ENCODE measurements at places on chromosomes 1 and 21.

- no peak for DNase-seq
Measured at GRCh38 chr21:14519000-14519399, 27.1 kb downstream of the SAMSN1 start.

- DNase-seq, result no peak
Measured at GRCh38 chr1:199515261-199515660, 512.2 kb upstream of the NR5A2 start.

DNA sequence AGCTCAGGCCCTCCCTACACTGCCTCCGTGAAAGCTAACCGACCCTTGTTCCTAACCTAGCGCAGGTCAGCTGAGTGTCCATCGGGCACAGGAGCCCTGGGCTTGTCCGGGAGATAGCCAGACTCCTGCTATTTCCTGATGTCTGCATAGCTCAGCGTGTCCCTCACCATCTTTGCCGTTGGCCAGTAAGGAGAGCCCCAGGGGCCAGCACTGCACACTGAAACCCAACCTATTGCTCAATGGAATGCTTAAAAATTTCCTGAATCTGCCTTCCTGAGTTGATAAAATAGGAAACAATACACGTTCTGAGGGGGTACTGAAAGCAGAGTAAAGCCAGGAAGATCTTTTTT is 2.2 kb downstream of the RUNX1 start:
- no peak for DNase-seq

GRCh38 chr1:26356106-26356505 is 2.2 kb upstream of the CRYBG2 start:
- DNase-seq, result no peak

DNA sequence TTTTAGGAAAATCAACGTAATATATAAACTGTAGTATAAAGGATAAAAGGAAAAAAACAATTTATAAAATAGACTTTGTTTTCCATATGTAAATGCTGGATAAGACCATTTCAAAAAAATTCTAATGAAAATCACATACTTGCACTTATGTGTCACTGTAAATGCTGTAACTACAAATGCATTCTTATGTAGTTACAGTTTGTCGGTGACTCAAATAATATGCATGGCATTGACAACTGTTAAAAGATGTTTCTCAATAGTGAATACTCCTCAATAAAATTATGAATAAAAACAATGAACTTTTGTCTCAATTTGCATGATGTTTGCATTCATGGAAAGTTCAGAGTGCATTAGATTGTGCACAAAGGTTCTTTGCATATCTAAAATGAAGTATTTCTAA is 614.0 kb upstream of the CHRM3 start:
- no peak for DNase-seq

- DNase-seq, result no peak
Measured at GRCh38 chr1:37951783-37952624, 5.2 kb upstream of the INPP5B start.

- no peak for DNase-seq
Measured at GRCh38 chr1:185059950-185060571, 14.7 kb downstream of the RNF2 start.

DNA sequence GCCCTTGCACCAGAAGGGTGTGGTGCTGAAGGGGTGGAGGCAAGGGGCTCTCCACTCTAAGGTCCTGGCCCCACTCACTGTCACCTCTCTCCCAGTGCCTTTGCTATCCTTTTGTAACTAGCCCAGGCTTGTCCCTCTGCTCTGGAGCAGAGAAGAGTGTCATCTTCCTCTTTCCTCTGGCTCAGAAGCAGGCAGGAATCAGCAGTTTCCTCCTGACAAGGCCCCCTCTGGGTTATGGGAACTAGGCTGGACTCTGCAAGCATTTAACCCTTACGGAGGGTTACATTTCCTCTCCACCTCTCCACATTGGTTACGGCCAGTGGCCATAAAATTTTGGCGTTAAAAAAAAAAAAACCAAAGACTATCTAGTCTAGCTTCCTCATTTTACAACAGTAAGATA is 30.4 kb downstream of the PLXNA2 start:
- no peak for DNase-seq

DNA sequence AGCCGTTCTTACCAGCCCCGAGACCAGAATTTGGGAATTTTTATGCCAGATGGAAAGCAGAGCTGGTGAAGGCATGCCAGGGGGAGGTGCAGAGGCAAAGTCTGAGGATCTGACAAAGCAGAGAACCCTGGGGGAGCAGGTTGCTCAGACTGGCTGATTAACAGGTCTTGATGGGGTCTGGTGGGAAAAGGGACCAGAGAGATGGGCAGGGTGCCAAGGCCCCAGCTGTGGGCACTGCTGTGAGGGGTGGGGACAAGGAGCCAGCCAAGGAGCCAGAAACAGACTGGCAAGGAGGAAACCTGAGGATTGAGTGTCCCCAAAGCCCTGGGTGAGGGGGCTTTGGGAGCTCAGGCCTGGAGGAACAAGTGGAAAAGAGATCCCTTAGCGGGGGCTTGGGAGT is 21.4 kb downstream of the RPS6KA1 start:
- no peak for DNase-seq

DNA sequence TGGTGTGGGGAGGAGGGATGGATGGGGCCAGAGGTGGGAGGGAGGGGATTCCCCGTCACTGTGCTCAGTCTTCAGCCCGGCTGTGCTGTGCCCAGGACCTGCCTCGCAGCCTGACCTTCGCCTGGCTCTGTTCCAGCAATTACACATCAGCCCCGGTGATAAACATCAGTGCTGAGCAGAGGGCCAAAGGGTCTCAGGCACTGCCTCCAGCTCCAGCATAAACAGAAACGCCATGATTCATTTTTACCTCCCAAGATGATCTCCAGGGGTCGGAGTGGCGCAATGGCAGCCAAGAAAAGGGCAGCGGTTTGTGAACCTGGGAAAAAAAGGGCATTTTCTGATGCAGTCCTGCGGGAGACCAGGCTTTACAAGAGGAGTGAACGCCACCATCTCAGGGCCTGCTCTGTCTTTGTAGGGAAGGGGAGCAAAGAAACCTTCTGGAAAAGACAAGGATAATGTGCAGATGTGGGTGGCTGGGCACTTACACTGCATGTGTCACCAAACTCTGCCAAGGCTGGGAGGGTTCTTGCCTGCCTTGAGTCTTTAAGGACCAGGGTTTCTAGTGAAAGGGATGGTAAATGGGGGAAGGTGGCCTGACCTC is 28.1 kb downstream of the SHISA4 start:
- peak; percentile 84 for DNase-seq

DNA sequence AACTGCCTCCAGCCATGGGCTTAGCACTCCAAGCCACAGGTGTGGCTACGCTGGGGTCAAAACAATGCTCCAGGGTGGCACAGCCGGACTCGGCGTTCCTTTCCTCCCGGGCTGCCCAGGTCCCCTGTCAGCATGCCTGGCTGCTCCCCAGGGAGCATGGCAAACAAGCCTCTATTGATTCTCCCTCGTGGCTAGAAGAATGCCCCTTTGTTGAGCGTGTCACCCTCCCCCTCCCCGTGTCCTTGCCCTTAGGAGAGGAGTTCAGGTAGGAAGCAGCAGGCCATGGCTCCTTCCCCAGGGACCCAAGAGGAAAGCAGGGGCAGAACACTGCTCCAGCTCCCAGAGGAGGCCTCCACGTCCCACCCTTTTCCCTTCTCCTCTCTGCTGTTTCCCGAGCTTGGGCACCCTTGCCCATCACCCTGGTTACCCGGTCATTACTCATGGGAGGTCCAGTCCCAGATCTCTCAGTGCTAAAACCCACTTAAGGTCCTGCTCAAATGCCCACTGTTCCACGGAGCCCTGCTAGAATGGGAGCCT is 57.4 kb upstream of the CITED4 start:
- DNase-seq, result no peak

- no peak for DNase-seq
Measured at GRCh38 chr1:228784181-228784580, 48.9 kb downstream of the RHOU start.

- DNase-seq, result no peak
Measured at GRCh38 chr1:101379950-101380349, 143.1 kb downstream of the S1PR1 start.

DNA sequence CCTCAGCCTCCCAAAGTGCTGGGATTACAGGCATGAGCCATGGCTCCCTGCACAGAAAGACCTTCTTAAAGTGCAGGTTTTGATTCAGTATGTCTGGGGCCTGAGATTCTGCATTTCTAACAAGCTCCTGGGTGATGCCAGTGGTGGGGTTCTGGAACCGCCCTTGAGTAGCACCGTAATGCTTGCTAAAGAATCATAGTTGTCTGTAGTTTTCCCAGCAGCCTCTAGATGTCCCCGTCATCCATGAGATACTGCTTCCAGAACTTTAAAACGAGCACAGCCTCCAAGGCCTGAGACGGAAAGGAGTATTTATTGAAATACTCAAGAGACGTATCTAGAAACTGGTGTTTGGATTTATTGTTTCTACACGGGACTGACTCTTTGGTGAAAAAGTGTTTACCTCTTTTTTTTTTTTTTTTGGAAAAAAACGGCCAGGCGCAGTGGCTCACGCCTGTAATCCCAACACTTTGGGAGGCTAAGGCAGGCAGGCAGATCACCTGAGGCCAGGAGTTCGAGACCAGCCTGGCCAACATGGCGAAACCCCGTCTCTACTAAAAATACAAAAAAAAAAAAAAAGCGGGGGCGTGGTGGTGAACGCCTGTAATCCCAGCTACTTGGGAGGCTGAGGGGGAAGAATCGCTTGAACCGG is 2.6 kb upstream of the TOR3A start:
- DNase-seq, result peak; percentile 84

- DNase-seq, result no peak
Measured at GRCh38 chr21:35520302-35520701, 471.2 kb upstream of the RUNX1 start.

GRCh38 chr1:230123280-230124185 is 56.5 kb downstream of the GALNT2 start:
- peak; percentile 88 for DNase-seq

DNA sequence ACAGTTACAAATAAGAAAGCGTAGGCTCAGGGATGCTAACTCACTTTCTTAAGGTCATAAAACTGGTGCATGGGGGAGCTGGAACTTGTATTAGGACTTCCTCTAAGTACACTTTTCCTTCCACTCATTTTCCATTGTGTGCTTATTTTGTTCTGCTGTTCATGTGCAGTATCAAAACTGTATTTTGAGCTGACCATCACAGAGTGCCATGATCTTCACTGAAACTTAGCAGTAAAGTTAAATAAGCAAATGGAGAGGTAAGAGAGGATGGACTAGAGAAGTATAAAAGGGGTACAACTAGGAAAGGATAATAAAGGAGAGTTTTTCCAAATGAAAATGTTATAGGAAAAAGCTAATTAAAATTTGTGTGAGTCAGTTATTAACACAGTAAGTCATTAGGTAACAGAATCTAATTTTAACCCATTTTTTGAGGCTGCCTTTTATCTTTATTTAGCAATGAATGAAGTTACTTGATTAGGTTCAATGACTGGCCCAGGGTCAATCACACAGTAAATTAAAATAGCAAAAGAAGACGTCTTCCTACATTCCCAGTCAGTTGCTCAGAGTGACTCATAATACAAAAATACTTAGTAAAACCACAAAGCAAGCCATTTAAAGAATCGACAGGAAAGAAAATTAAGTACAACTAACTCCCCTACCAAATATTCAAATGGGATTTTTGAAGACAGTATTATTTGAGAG is 165.8 kb upstream of the C1orf105 start:
- no peak for DNase-seq

DNA sequence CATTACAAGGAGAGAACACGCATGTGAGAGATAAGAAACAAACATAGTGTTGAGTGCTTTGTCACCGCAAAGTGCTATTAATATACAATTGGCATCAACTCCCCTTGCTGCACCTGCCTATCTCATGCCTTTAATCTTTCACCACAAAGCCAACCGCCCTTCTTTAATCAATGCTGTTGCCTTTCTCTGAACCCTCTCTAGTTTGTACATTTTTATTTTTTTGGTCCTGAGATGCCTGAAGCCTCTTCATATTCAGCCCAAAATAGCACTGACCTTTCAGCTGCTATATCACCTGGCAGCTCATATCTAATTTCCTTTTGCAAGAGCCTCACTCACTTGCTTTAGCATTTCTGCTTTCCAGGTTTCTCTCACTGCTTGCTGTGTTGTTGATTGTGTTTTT is 504.7 kb downstream of the NUF2 start:
- DNase-seq, result peak; percentile 14

DNA sequence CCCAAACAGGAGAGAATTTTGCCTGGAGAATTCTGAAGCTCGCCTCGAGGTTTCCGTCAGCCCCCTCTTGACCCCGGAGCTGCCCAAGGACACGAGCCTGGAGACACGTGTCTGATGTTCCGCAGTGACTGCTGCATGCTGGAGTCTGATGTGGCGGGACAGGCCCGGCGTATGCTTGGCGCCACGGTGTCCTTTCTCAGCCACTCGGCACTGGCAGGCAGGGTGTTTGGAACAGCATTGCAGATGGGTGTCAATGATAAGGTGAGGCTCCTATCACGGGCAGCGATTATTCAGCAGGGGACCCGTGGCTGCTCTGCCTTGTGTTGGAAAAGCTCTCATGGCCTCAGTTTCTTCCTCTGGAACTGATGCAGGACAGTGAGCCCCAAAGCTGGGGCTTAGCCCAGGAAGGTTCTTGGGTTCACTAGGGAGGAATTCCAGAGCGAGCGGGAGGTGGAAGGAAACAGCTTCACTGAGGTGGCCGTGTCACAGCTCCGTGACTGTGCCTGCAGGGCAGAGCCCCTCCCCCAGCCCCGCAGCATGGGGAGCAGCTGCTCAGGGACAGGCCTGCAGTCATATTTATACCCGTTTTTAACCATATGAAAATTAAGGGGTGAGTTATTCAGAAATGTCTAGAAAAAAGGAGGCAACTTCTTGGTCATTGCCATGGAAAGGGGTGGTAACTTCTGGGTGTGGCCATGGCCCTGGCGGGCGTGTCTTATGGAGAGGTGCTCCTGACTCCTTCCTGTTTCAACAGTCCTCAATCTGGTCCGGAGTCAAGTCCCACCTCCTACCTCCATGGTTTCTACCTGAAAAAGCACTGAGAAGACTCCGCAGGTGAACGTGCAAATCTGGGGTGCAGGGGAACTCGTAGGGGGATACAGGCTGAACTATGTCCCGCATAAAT is 123.4 kb downstream of the SIK1 start:
- no peak for DNase-seq

- no peak for DNase-seq
Measured at GRCh38 chr1:82844911-82845827, 1044.4 kb downstream of the ADGRL2 start.

- no peak for DNase-seq
Measured at GRCh38 chr1:107942814-107943213, 22.2 kb downstream of the VAV3 start.

GRCh38 chr1:42784946-42785693 is at the start of gene TMEM269:
Gene TMEM269 (plus strand): TSS chr1:42784991. CDS start chr1:42789894, 4,903 bp downstream.
- DNase-seq, result no peak

Measured in RPMI8226 (cell line).